ENCODE measurements at places on chromosomes 4 and X.

DNA sequence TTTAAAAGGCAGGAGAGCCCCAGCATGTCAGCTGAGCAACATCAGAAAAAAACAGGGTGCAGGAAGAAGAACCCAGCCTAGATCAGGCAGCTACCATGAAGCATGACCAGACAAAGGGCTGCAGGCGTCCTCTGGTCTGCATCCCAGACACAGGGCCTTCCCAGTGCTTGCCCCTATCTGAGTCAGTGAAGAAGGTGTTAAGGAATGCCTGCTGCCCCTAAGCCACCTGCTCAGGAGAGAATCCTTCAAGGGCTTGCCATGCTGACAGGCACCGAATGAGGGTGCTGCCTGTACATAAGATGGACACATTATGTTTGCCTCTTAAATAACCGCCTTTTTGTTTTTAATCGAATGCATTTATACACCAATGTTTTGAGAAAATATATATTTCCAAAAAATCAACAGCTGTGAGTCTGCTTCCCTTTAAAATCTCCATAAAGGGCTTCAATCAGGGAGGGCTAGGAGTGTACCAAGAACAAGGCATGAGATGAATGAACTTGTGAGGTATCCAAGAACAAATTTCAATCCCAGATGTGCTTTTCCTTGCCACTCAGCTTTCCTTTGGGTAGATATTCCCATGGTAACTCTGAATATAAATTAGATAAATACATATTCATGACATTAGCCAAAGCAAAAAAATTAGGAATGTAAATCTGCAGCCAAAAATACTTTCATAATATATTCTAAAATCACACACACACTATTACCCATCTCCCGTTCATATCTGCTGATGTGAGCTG, 85.1 kb downstream of the SLC9A7 start:
- DNase-seq = no peak

DNA sequence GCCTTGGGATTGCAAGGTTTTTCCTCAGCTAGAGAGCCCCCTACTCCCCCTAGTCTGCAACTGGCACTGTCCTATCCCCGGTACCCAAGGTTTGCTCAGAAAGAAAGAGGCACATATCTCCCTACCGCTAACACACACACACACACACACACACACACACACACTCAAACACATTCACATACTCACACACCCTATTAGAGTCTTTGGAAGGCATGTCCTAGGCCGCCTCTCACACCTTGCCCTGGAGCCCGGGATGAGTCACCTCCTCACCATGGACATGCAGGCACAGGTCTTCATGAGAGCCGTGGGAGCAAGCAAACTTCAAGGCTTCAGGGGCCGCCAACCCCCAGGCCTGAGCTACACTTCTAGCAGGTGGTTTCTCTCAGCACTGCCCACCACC, 49.2 kb downstream of the PJA1 start:
- DNase-seq = no peak

GRCh38 chr4:31193521-31193920, 473.4 kb downstream of the PCDH7 start:
- no peak for DNase-seq

DNA sequence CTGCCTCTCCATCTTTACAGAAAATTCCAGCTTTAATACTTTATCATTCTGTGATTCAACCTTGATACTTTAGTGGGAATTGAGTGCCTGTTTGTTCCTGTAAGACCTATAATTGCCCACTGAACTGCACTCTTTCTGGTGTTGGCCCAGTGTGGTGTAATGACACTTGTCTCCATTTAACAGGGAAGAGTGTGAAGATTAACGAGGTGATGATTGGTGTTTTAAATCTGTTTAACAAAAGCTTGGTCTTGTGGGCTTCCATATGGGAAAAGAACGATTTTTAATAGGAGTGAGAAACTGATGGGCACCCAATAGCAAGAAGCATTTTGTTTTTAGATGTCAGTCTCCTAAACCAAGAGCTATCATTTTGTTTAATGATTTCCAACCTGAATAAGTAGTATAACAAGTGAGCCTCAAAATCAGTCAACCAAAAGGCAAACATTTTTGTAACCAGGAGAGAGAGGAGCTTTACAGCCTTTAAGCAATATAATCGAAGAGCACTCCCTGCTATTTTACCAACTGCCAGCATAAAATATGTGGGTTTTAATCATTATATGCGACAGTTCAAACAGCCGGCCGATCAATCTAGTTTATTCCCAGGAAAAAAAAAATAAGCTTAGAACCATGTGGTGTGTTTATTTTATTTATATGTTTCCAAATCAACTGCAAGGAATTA, 50.2 kb downstream of the SUPT20HL1 start:
- no peak for DNase-seq

DNA sequence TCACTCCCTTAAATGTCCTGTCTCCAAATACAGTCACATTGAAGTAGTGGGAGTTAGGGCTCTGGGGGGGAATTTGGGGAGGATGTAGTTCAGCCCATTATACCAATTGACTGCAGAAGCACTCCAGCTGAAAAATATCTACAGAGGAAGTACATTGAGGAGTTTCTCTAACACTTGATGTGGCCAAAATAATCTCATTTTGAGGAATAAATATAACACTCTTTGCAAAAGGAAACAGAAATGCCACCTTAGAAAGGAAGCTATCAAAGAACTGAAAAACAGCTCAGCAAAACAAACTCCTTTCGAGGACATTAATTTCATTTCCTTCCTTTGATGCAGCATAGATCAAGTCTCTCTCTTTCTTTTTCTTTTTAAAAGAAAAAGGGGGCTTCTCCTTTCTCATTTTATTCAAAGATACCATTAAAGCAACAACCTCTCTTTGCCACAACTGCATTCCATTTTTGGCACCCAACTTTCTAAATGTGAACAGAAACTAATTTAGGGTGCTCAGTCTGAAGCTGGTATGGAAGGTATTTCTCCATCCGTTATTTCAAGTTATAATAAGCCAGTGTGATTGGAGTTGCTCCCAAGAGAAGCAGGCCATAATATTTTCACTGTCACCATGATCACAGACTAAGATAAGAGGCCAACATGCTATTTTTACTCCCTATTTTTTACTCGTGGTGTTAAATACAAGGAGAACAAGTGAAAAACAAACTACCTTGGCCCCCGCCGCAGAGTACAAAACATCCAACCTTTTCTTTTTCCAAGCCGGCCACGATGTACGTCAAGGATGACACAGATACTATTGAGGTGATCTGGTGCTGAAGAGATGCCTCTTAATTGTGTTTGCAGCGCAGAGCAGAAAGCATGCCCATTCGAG, 230.4 kb upstream of the GATB start:
- no peak for DNase-seq

GRCh38 chr4:2804449-2804972, 11.6 kb downstream of the SH3BP2 start:
- no peak for DNase-seq

DNA sequence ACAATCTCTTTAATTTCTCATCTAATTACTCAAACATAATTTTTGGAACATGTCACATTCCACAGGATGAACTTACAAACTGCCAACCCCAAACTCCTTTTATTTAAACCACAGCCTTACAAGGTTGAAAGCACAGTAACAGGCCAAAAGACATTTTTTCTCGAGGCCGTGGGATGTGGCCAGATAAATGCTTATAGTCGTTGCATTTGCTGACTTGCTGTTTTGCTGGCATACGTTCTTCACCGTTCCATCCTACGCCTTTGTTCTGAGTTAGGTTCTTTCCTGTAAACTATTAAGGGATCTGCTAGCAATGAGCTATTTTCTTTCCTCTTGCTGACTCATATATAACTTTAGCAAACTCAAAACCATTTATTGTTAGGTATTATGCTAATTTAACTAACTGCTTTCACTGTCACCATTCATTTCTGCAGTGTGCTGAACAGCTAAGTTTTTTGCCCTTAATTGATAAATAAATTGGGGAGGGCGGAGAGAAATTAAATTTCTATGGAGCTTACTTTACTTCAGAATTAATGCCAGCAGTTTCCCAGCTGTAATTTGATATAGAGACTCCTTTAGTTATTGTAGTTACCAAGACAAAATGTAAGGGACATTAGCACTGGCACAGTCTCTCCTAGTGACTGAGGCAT, 135.1 kb upstream of the PACRGL start:
- DNase-seq = no peak

DNA sequence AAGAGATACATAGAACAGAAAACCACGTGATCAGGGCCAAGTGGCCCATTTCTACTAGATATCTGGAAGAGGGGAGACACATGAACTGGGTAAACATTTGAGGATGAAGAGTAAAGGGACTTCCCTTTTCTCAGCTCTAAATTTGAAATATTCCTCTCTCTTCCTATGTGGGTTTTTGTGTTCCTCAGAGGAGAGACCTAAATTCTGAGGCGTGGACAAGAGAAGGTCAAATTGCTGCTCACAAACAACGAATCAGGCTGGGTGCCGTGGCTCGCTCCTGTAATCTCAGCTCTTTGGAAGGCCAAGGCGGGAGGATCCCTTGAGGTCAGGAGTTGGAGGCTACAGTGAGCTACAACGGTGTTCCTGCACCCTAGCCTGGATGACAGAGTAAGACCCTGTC, 216.0 kb downstream of the PTTG2 start:
- peak; percentile 71 for DNase-seq

GRCh38 chrX:108892501-108892900, 156.1 kb upstream of the IRS4 start:
- no peak for DNase-seq

DNA sequence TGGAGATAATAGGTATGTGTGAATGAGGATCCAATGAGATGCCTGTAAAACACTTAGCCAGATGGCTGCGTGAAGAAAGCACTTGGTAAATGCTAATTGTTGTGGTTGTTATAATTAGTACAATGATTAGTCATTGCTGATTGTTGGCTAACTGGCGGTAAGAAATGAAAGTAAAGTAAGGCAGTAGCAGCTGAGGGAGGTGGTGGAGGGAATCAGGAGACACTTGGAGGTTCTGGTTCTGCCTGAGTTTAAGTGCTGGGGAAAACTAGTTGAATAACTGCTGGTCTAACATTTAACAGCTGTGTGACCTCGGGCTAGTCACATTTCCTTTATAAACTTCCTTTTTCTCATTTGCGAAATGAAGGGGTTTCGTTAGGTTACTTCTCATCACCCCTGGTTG, 30.9 kb downstream of the CD38 start:
- DNase-seq = peak; percentile 82

- no peak for DNase-seq
Observed at GRCh38 chrX:132367984-132368383, 120.9 kb downstream of the MBNL3 start.

GRCh38 chrX:136322064-136322463, 21.3 kb downstream of the ADGRG4 start:
- no peak for DNase-seq

- DNase-seq = no peak
Observed at GRCh38 chrX:148926371-148926770, 426.0 kb downstream of the AFF2 start.

GRCh38 chr4:142718981-142719380, 127.1 kb downstream of the INPP4B start:
- no peak for DNase-seq

- no peak for DNase-seq
Observed at GRCh38 chrX:97936296-97936695, 1052.6 kb downstream of the RPA4 start.

- DNase-seq = peak; percentile 11
Observed at GRCh38 chrX:46268412-46268811, 276.8 kb downstream of the ZNF674 start.

GRCh38 chrX:137425273-137425902, 140.5 kb upstream of the ZIC3 start:
- DNase-seq = no peak

- peak; percentile 78 for DNase-seq
Observed at GRCh38 chr4:14168919-14169318, 541.4 kb upstream of the BOD1L1 start.

GRCh38 chrX:136780241-136780640, 491 bp downstream of the ARHGEF6 start:
- DNase-seq = no peak

DNA sequence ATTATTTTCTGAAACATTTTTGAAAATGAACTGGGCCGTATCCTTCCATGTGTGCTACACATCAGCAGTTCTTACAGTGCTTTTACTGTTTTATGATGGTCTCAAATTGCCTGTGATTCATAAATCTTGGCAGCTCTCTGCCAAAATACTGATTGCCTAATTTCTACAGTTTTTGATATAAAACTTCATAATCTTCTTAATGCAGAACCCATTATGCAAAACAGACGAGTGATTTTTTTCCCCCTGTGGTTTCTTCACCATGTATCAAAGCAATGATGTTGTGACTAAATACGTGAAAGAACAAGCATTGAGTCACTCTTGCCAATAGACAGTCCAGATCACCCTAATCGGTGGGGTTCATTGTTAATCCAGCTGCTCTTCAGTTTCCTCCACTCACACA, 156.4 kb upstream of the WDR1 start:
- no peak for DNase-seq

- DNase-seq = no peak
Observed at GRCh38 chr4:126899331-126899801, 733.4 kb upstream of the INTU start.

- peak; percentile 14 for DNase-seq
Observed at GRCh38 chr4:42531341-42532030, 125.4 kb downstream of the ATP8A1 start.

DNA sequence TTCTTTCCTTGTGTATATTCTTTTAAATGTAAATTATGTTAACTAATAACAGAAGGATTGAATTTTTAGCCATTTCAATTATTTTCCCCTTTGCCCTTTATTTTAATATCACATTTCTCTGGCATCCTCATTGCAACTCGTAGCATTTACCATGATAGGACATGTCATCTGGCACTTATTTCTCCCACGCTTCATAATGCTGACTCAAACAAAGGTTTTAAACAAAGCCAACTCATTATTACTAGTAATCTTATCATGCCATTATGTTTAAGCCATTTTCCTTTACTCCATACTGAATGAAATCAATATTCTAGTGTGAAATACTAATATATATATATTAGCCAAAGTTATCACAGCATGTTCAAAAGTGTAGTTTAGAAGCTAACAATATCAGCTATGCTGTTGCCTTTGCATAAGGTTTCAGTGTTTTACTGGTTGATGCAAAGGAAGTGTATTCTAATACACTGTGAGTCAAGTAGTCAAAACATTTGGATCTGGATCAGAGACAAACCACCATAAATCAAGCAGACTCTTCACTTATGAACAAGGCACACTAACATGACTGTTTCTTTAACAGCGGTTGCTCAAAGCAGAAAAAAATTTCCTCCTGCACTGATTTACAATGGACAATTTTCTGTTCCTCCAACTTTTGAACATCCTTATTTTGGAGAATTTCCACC, 281.6 kb downstream of the SLC7A11 start:
- no peak for DNase-seq

Measured in suppressor macrophage (primary cell).